HuH-7 (cell line): ENCODE measurements at places on chromosomes 7 and 10.
A peak's percentile ranks its signal among the peaks of the same experiment; 100 is the strongest.

DNA sequence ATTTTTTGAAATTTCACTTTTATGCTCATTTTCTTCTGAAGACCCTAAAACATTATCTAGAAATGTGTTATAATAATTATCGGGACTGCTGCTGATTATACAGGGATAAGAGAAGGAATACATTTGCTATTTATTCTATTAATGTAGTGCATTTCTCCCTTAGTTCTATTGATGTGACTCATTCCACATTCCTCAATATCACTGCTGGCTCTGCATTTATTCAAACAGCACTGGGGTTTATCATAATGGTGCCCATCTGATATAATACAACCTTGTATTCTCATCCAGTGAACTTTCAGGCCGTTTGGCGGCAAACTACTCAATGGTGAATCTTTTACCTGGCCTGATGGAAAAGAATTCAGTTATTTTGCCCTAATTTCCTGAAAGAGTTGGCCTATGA, 7.8 kb downstream of the KCND2 start:
- no peak for DNase-seq

DNA sequence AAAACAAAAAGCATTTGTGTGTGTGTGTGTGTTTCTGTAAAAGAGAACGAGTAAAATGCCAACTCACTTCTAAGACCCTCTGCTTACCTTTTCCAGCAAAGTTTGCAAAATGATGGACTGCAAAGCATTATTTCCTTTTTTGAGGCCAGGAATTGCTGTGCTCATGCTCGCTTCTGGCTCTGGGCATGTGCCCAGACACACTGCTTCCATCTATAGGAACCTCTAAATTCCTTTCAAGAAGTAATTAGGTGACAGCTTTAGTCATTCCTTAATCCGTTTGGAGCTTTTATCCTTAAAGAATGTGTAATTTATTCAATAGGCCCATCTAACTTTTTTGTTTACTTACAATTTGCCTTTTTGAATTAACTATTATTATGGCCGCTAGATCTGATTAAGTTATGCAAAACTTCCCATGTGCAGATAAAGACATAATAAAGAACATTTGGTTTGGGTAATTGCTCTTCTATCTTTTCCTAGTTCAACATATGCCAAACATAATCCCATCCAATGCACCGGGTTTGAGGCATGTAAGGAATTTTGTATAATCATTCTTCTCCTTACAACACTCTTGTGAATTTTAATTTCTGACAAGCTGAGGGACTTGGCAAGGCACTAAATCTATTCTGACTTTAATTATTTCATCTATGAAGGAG, 34.7 kb downstream of the A1CF start:
- DNase-seq = no peak

DNA sequence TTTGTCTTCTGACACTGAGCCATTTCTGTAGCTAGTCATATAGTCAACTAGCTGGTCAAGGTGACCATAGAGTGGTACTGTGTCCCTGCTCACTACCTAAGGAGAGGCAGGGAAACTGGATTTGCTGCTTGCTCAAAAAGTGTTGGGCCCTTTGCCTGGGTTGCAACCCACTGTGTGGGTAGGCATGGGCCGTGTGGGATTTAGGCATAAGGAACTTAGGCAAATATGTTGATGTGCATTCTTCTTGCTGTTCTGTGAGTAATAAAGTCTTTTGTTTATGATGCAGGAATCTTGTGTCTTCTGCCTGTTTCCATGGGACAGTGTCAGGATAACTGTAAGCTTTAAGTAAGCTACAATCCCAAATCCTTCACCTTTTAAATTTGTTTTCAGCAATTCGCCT, 23.1 kb upstream of the TCTN3 start:
- no peak for DNase-seq

DNA sequence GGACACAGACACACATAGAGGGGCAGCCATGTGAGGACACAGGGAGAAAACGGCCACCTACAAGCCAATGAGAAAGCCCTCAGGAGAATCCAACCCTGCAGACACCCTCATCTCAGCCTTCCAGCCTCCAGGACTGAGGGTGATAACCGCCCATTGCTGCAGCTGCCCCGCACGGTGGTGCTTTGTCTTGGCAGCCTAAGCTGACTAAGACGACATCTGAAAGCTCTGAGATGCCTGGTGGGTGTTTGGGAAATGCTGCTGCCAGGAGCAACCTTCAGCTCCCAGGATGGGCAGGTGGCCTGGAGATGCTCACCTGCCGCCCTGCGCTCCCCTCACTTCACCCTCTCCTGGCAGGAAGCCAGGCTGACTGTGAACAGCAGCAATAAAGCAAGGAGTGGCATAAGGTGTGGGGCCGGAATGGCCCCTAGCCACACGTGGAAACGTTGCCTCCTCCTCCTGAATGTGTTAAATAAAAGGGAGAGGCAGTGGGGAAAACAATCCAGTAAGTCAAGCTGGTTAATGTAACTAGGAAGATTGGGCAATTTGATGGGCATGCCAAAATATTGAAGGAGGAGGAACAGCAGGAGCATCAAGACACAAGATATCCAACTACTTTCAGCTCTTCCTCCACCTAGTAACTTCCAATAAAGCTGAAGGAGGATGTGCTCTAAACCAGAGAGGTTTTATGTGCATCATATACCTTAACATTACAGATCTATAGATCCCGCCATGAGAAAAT, 121.5 kb downstream of the TNS3 start:
- no peak for DNase-seq

- DNase-seq = no peak
Measured at GRCh38 chr7:113307147-113307546, 188.8 kb upstream of the SMIM30 start.

- DNase-seq = no peak
Measured at GRCh38 chr10:126639084-126639483, 31.4 kb downstream of the C10orf90 start.

DNA sequence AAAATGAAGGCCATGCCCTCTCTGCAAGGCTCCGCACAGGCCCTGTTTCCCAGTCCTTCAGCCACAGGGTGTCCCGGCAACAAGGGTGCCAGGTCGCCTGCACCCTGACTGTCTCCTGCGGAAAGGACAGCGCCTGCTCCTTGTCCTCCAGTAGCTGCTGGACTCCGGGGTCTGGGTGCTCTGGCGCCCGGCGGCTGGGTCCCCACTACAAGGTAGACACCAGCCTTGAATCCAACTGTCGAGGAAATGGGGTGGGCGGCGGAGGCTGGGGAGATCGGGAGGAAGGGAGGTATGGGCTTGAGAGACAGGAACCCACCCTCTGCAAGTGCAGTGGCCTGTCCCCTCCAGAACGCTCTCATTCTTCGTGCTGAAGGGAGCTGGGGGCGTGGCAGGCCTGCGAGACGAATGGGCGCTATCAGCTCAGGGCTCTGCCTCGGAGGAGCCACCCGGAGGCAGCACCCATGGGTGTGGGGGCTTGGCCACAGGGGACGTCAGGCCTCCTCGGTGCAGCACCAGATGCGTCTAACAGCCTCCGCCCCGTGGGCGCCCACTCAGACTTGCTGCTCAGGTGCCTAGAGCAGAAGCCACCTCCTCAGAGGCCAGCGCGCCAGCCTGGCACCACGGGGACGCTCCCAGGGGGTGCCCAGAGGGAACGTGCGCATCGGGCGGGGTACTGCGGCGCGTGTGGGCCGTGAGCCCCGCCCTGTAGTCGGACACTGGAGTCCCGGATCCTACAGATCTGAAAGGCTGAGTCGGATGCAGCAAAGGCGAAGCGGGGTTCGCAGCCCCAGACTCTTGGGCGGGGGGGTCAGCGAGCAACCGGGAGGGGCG, 15.6 kb downstream of the ADAM8 start:
- DNase-seq = peak; percentile 69

GRCh38 chr10:121942749-121943416, 15.1 kb upstream of the ATE1 start:
- DNase-seq = no peak

DNA sequence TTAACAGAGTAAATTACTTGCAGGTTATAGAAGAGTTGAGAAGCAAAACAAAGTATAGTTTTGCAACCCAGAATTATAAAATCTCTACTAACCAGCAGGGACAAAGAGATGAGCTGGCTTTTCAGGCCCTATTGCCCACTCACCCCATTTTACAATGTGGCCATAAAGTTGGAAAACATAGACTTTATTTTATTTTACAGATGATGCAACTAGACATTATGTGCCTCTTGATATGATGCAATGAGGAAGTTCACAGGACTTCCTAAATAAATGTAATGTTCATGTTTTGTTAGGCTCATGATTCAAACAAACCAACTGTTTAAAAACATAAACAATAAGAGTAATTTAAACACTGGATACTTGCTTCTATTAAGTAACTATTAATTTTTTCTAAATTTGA, 141.1 kb upstream of the WNT16 start:
- DNase-seq = no peak

- peak; percentile 15 for DNase-seq
Measured at GRCh38 chr10:35462491-35462934, 126.2 kb downstream of the CCNY start.

DNA sequence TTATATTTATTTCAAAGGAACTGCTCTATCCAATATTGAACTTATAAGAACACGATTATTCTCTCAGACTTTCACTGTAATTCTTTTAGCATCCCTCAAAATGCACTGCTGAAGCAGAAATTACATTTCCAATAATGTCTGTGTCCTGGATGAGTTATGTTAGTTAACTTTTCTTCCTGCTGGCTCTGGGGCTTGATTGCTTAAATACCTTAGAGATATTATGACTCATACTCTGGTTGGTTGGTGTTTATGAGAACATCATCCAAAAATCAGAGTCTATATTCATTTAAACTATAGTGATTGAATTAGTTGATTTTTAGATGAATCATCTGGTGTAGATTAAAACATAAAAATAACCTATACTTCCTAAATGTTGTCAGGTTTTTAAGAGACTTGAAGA, 246.3 kb upstream of the VWC2 start:
- DNase-seq = no peak

DNA sequence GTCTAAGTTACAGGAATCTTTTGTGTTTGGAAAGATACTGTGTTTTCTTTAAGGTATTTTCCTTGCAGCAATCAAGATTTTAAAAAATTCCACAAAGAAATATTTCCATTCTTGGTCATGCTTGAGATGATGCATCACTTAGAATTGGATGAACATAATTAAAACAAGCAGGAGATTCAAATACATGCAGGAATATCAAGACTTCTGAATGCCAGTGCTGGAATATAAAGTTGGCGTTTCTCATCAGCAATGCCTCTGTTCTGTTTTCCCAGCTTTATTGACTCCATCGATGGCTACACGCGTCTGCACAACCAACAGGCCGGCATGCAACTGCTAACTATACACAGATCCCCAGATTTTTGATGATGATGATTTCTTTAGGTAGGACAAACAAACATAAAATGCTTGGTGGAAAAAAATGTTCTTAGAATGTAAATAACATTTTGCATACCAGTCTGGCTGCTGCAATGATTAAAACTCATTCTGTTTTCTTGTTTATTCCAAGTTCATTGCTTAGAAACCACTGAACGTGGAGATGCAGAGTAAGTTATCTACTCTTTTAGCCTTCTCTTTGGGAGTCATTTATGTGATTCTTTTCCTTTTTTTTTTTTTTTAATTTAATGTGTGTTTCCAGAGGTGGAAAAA, 91.3 kb upstream of the FAM171A1 start:
- DNase-seq = no peak
